NCI-H226 (cell line): ENCODE measurements at places on chromosomes 5 and 9.

DNA sequence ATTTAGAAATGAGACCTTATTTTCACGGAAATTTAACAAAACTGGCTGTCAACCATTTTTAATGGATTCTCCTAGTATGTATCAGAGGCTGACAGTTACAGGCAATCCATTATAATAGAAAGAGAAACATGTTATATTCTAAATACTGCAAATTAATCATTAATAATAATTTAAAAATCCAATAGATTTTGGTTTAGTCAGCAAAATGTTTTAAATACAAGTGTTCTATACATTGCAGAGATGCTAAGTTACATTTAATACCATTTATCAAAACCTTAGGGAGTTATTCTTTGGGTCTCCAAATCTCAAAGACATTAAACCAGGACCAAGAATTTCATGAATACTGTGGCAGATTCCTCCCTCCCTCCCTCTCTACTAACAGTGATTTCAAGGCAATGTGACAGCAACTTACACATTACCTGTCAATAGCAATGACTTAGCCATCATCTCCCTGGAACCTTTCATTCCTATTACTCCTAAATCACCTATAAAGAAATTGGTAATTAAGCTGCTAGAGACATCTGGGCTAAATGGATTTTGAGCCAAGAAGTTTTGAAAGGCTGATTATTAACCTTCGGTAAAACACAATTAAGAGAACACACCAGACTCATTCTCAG lies 768.5 kb upstream of the DMAC1 start:
- no peak for DNase-seq

GRCh38 chr5:74164725-74165235 lies 475.7 kb downstream of the ENC1 start:
- DNase-seq = no peak

DNA sequence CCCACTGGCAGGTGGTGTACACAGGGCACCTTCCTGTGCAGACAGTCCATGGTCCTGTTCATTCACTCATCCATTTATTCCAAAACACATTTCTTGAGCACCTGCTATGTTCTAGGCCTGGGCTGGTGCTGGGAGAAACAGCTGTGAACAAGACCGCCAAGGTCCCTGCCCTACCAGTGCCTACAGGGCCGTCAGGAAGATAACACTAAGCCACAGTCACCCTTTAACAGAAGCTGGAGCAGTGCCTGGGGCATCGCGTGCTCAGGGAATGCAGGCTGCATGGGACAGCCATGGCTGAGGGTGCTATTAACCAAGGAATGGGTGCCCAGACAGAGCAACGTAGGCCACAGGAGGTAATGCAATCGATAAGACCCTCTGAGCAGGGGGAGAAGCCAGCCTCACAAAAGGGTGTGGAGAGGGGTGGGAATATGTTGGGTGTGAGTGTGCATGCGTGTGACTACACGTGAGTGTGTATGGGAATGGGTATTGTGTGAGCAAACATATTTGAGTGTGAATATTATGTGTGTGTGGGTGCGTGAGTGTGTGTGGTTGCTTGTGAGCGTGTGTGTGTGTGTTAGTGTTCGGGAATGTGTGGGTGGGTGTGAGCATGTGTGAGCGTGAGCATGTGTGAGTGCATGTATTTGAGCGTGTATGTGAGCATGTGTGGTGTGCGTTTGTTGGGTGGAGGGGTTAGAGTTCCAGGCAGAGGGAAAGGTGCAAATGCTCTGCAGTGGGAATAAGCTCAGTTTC lies 19.1 kb downstream of the DUSP1 start:
- no peak for DNase-seq

- DNase-seq = peak; percentile 87
These were observed 24.8 kb downstream of the PCSK1 start for GRCh38 chr5:96408210-96408777.

GRCh38 chr5:161305601-161306000 lies 240.9 kb downstream of the GABRB2 start:
- DNase-seq = no peak

DNA sequence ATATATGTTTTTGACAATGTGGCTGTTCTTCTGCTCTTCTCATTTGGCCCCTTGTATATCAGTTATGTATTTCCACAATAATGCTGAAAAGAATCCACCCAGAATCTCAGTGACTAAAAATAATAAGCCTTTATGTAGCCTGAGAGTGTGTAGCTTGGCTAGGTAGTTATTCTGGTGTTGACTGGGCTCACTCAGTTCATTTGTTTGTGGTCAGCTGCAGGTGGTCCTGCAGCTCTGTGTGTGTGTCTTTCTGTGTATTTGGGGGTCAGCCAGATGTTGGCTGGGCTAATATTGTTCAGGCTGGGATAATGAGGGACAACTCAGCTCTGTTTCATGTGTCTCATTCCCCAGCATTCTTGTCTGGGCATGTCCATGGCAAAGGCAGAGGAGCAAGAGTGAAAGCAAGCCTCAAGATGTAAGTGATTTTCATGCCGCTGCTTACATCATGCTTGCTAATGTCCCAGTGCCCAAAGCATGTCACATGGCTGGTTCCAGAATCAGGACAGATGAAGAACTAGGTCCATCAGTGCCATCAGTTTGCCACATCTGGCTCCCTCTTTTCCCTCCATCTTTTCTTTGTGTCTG lies 162.8 kb downstream of the KCTD16 start:
- no peak for DNase-seq

GRCh38 chr5:57486027-57486602 lies 3.5 kb upstream of the ACTBL2 start:
- no peak for DNase-seq

DNA sequence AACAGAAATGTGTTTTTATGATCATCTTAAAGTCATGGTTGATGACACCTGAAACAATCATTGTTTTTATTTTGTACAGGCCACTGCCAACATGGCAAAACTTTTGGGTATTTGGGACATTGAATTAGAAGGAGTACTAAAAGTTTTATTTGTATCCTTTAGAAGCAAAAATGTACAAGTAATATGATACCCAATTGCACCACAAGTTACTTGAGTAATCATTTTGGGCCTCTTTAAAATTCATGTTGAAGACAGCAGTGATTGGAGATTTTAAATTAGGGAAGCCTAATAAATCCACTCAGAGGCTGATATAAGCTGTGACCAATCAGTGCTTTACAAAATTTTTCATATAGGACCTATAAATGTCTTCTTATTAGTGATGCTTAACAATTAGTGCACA lies 212.9 kb downstream of the MARCHF11 start:
- no peak for DNase-seq

- no peak for DNase-seq
These were observed 33.9 kb downstream of the HRH2 start for GRCh38 chr5:175691761-175692160.

GRCh38 chr9:21848615-21849014 lies 46.2 kb downstream of the MTAP start:
- DNase-seq = no peak

DNA sequence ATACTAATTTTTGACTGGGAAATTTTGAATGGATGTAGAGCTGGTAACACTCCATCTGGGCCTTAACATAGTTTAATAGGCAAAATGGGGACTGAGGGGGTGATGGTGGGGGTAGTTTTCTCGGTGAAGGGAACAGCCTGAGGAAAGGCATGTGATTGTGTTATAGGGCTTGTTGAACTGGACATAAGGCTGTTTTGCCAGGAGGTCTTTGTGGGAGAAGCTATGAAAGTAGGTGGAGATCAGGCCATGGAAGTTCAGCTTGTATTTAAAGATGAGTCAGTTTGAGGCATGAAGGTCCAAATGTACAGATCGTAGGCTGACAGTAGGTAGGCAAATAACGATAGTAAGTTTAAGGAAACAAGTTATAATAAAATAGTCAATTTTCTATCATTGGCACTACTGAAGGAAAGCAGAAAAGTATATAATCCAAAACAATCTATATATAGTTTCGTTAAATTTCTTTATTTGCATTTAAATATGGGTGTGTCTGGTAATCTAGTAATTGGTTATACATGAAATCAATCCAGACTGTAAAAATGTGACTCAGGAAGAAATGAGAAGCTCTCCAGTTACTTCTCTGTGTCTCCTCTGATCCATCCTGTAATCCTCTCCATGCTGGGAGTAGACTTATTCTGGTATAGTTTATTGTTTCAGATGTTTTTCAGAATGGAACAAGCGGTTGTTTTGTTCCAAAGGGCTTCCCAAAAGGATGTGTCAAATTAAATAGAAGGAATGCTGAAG lies 2.8 kb downstream of the CSNK1G3 start:
- no peak for DNase-seq

DNA sequence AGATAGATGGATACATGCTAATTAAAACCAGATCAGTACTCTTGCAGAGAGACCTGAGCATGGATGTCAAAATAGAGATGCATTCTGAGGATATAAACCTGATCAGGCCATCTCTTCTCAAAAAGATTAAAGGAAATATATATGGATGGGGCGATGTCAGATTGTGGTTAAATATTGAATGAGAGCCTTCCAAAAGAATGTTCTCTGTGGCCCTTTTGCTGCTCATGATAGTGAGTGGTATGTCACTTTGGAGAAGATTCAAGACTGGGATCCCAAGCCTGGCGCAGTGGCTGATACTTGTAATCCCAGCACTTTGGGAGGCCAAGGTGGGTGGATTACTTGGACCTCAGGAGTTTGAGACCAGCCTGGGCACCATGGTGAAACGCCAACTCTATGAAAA lies 20.5 kb downstream of the ZNF131 start:
- DNase-seq = no peak

DNA sequence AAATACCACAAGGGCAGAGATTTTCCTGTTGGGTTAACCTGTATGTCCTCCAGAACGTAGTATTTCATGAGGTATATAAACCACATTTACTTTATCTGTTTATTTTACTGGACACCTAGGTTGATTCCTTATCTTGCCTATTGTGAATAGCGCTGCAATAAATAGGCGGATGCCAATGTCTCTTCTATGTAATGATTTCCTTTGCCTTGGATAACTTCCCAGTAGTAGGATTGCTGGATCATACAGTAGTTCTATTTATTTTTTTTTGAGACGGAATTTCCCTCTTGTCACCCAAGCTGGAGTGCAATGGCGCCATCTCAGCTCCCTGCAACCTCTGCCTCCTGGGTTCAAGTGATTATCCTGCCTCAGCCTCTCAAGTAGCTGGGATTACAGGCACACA lies 15.6 kb upstream of the TUT7 start:
- no peak for DNase-seq
